ENCODE measurements at places on chromosomes 1 and 21.

DNA sequence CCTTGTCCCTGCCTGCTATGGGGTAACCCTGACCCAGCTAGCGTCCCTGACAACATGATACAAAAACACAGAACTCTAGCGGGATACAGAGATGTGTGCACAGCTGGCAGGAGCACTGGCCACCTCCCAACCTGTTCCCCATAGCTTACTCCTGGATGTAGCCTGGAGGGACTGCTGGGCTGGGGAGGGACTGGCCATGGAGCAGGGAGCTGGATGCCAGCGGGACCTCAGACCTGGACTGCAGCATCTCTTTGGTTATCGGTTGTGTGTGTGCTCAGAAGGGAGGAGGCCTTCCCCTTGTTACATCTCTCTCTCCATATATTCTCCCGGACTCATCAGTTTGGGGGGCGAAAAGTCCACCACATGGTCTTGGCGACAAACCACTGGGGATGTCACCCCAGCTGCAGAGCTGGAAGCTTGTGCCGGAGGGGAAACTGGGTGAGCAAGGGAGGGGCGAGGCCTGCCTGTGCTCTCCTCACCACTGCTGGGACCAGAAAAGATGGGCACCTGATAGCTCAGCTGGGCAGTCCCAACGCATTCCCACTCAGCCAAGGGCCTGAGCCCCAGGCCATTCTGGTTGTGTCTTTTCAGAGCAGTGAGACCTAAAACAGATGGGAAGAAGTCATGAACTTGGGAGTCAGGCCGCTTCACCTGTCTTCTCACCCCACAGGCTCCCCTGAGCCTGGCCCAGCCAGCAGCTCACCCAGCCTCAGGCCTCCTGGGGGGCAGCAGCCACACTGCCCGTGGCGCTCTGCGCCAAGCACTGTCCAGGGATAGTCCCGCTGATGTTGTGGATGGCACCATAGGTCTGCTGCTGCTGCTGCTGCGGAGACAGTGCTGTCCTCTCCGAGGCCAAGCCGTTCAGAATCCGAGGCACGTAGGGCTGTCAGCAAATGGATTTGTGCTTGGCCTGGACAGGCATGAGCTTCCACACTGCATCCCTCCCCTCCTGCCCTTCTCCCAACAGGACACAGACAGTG lies 35.6 kb downstream of the TMEM63A start:
- DNase-seq, result no peak

DNA sequence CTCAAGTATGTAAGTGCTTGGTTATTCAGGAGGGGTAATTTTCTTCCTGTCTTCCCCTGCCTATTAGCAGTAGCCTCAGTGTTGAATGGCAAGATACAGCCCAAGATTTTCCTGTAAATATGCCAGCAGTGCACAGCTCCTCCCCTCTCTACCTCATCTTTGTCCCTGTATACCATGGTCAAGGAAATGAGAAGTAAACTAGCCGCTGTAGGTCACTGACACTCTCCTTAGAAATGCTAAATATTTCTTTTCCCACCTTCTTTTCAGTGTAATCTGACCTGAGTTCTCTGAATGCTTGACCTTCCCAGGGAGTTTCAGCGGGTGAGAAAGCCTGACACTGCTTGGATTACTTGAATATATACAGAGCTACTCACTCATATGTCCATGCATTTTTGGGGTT lies 84.1 kb upstream of the ZNF326 start:
- DNase-seq, result no peak

DNA sequence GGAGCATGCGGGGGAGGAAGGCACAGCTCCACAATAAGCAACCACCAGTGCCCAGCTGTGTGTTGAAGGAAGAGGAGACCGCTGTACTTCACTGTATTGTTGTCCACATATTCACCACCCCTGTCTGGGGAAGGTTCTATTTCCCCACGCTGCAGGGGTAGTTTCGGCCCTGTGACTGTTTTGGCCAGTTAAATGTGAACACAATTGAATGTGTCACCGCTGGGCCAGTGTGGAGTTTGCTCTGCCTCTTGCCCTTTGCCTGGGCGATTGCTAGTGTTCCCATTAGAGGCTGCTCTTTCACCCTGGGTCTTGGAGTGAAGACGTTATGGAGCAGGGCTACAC lies 32.6 kb downstream of the UBE4B start:
- no peak for DNase-seq

DNA sequence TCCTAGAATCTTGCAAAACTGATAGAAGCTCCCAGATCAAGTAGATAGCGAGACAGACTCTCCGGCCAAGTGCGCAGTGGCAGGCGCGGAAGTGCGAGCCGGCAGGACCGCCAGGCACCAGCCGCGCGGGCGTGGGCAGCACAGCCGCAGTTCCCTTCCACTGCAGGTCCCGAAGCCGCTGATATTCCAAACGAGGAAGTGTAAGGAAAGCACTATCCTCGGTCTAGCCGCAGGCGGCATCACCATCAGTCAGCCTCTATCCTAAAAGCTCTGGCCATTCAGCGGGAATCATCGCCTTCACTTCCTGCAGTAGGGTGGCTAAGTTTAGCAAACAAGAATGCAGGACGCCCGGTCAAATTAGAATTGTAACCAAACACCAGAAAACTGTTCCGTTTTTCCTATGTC lies 710 bp downstream of the GLRX2 start:
- DNase-seq, result peak; percentile 21

DNA sequence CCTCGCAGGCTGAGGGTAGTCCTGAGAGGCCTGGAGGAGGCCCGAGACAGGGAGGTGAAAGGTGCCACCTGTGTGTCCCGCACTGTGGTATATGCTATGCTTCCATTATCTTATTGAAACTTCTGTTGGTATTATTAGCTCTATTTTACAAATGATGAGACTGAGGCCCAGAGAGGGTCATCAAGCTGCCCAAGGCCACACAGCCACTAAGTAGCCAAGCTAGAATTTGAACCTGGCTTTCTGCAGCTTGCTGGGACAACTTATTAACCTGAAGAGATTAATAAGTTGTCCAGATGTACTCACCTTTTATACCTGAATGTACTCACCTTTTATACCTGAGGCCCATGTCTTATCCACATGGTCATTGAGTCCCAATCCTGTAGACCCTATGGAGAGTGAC lies 83.0 kb downstream of the EPHB2 start:
- no peak for DNase-seq

DNA sequence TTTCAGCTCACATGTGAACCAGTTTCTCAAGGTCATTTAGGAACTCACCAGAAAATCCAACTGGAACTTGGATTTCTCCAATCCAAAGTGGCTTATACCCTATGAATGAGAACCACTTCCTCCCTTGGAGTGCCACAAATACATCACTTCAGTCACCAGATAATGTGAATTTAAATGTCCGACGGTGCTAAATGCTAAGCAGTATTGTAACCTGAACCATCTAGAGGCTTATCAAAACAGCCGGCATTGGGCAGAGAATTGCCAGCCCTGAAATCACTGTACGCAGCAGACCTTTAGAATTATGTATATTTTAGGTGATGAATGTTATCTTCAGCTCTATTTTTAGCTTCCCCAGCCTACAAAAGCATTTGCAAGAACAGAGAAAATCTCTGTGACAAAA lies 76.8 kb upstream of the COX20 start:
- no peak for DNase-seq

DNA sequence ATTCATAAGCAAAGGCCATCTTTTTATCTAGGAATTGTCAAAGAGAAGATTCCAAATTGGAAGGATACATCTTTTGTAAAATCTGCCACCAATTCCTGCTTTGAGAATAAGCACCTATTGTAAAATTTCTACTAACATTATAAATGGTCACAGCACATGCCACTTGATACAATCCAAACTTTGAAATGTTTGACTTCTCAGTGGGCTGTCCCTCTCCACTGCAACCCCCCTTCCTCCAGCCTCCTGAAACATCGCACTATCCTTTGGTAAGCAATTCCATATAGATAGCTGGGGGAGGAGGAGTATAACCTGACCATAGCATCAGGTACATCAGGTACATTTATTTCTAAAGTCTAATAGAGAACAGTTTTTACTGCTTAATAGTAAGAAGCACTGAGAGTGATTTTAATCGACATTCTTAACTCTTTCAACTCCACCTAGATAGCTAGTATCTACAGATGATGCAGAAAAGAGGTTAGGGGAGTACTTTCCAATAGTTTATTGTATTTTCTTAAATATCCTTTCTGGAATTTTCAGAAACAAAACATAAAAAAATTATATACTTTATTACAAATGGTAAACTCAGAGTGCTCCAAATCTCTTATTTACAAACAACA lies 2.9 kb downstream of the JUN start:
- DNase-seq, result no peak

- DNase-seq, result peak; percentile 15
Measured at GRCh38 chr1:201946224-201946908, at the start of gene LMOD1. LMOD1 (minus strand) TSS chr1:201946548; CDS start chr1:201946340, 208 bp downstream.

DNA sequence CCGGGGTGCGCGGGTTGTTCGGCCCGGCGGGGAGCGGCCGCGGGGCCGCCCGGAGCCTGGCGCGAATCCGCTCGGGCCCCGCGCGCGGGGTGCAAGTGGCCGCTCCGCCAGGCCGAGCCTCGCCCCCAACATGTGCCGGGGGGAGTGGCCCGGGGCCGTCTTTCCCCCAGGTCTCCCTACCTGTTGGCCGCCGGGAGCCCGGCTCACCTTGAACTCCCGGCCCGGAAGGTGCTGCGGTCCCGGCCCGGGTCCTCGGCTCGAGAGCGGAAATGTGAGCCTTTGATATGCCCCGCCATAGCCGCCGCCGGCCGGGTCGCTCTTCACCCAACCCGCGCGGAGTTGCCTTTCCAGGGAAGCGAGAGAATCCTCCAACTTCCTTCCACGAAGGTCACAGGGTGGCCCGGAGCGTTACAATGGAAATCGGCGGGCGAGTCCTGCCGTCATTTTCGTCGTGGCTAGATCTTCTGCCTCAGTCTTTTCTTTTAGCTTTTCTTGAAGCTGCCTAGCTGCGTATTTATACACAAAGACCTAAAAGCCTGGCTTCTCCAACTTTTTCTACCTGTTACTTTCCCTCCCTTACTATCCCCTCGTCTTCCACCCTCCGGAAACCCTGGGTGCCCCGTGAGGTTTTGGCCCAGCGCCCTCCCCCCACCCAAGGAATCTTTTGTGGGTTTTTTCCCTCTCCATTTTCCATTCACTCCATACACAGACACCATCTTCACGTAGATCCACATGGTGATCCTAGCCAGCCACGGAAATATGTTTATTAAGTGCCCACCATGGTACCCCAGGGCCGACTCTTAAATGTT lies 867 bp downstream of the PTGFRN start:
- peak; percentile 62 for DNase-seq

DNA sequence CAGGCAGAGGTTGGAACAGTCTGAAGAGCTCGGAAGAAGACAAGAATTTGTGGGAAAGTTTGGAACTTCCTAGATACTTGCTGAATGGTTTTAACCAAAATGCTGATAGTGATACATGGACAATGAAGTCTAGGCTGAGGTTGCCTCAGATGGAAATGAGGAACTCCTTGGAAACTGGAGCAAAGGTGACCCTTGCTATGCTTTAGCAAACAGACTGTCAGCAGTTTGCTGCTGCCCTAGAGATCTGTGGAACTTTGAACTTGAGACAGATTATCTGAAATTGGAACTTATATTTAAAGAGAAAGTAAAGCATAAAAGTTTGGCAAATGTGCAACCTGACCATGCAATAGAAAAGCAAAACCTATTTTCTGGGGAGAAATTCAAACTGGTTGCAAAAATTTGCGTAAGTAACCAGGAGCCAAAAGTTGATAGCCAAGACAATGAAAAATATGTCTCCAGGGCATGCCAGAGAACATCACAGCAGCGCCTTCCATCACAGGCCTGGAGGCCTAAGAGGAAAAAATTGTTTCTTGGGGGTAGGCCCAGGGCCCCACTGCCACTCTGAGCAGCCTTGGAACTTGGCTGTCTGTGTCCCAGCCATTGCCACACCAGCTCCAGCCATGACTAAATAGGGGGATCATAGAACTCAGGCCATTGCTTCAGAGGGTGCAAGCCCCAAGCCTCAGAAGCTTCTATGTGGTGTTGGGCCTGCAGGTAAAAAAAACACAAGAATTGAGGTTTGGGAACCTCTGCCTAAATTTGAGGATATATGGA lies 675.3 kb downstream of the LTN1 start:
- no peak for DNase-seq

DNA sequence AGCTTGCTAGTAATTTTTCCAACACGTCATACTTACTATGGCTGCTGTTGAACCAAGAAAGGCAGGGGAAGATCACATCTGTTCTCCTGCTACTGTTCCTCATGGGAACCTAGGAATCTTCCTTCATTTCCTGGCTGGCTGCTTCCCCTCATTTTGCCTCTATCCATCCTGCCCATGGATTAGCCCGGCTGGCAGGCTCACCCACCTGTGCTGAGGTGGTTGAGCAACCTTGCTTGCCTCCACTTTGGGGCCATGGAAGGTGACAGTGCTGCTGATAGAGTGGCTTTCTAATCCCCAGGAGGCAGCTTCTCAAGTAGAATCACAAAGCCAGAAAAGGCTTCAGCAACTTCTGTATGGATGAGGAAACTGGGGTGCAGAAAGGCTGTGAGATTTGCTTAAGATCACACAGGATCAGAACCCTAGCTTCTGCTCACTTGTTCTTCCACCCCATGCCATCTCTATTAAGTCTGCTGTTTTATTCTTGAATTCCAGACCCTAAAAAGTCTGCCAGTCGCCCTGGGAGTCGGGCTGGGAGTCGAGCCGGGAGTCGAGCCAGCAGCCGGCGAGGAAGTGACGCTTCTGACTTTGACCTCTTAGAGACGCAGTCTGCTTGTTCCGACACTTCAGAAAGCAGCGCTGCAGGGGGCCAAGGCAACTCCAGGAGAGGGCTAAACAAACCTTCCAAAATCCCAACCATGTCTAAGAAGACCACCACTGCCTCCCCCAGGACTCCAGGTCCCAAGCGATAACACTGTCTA lies 6.2 kb upstream of the BMP8A start:
- no peak for DNase-seq

- DNase-seq, result no peak
Measured at GRCh38 chr1:162639718-162640117, 7.5 kb downstream of the DDR2 start.

DNA sequence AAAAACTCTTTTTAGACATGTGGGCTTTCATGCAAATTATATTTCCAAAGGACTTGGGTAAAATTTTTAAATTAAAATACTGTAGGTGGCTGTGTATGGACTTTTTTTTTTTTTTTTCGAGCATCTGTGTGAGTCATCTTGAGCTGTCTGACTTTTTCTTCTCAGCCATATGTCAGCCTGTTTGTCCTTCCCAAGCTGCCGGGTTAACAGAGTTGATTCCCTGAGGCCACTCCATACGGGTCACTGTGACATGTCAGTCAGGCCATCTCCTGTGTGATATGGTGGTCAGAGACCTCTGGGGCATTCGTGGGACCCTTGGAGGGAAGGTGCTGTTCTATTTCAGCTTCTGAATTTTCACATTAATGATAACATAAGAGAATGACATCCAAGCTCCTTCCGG lies 148.3 kb downstream of the KCNJ6 start:
- DNase-seq, result no peak

DNA sequence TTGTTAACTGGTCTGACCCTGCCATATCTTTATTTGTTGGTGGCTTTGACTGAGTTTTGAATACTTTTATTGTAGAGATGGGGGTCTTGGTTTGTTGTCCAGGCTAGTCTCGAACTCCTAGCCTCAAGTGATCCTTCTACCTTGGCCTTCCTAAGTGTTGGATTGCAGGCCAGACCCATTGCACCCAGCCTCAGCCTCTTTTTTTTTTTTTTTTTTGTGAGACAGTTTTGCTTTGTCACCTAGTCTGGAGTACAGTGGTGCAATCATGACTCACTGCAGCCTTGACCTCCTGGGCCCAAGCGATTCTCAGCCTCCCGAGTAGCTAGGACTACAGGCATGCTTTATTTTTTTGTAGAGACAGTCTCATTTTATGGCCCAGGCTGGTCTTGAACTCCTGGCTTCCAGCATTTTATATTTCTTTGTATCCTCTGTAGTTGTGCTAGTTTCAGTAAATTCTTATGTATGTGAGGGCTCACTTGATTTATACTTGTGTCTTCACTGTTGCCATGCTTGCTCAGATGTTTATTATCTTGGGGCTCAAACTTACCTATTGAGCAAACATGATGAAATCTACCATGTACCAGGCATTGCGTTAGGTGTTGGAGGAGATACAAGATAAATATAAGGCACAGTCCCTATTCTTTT lies 24.1 kb downstream of the THRAP3 start:
- no peak for DNase-seq

Data from activated CD4-positive, alpha-beta T cell treated with anti-CD3 and anti-CD28 coated beads for 48 hours (primary cell).